ENCODE measurements at places on chromosomes 16 and 17.
A peak's percentile ranks its signal among the peaks of the same experiment; 100 is the strongest.

- DNase-seq: no peak
Observed at GRCh38 chr17:31067691-31068184, 27.0 kb upstream of the NF1 start.

DNA sequence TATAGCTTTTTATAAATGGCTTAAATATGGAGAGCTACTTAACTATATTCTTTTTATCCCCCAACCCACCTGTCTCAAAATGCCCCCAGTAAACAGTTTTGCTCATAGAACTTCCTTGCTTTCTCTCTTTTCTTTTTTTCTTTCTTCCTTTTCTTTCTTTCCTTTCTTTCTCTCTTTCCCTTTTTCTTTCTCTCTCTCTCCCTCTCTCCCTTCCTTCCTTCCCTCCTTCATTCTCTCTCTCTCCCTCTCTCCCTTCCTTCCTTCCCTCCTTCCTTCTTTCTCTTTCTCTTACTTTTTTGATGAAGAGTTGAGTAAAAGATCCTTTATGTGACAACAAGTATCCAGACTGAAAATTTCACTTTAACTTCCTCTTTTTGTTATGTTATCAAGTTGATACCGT lies 48.2 kb downstream of the KCNJ2 start:
- DNase-seq: no peak

GRCh38 chr17:77723909-77724875 lies 234.3 kb upstream of the TNRC6C start:
- no peak for DNase-seq

GRCh38 chr17:48261297-48261880 lies 153.8 kb downstream of the SNX11 start:
- DNase-seq: no peak

GRCh38 chr16:11180489-11180888 lies 75.5 kb downstream of the SOCS1 start:
- peak; percentile 15 for DNase-seq

DNA sequence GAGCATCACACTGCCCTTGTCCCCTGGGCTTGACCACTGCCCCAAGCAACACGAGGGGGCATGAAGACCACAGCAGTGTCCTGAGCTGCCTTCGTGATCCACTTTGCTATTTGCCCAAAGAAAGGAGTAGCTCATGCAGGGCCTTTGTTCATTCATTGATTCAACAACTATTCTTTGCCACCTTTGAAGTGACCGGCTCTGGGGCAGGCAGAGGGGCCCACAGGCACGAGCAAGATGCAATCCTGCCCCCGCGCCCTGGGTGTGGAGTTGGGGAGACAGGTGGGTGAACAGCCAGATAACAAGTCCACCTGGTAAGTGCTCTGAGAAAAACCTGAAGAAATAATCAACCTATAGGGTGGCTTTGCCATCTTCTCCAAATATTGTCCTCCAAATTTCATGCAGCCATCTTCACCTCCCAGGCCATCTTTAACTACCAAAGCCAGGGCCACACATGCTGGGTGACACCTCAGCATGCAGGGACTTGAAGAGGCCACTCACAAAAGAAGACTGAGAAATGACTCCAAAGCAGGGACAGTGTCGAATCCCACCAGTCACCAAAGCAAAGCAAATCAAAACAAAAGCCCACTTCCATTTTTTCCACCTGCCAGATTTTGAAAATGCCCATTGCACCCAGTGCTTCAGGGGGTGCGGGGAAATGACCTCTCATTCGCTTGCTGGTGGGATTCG lies 18.2 kb upstream of the RBFOX3 start:
- DNase-seq: no peak

GRCh38 chr17:61335105-61335844 lies 64.4 kb upstream of the TBX2 start:
- DNase-seq: no peak

DNA sequence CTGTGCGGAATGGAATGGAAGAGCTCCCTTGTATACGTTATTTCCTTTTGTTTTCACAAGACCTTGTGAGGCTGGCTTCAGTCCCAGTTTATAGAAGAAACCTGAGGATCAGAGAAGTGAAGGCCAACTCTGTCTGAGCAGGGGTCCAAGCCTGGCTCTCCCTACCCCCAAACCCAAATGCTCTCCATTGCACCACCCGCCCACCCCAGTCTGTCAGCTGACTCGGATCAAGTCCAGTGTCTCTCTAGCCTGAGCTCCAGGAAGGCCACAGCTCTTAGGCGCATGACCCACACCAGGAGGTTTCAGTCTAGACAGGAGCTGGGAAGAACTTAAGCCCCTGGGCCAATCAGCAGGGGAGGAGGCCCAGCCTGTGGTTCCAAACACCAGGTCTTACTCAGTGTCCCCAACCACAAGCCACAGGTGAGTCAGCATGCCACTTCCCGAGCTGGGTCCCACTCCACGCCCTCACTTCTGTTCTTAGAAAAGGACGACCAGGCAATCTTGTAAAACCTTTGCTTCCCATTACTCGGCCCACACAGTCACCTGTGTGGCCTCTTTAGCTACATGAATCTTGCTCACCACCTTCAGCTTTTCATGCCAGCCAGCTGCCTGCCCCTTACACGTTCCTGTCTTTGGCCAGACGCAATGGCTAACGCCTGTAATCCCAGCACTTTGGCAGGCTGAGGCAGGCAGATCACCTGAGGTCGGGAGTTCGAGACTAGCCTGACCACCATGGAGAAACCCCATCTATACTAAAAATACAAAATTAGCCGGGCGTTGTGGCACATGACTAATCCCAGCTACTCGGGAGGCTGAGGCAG lies 27.8 kb downstream of the TK2 start:
- peak; percentile 78 for DNase-seq

- DNase-seq: no peak
Observed at GRCh38 chr16:76183647-76184046, 93.6 kb upstream of the CNTNAP4 start.

DNA sequence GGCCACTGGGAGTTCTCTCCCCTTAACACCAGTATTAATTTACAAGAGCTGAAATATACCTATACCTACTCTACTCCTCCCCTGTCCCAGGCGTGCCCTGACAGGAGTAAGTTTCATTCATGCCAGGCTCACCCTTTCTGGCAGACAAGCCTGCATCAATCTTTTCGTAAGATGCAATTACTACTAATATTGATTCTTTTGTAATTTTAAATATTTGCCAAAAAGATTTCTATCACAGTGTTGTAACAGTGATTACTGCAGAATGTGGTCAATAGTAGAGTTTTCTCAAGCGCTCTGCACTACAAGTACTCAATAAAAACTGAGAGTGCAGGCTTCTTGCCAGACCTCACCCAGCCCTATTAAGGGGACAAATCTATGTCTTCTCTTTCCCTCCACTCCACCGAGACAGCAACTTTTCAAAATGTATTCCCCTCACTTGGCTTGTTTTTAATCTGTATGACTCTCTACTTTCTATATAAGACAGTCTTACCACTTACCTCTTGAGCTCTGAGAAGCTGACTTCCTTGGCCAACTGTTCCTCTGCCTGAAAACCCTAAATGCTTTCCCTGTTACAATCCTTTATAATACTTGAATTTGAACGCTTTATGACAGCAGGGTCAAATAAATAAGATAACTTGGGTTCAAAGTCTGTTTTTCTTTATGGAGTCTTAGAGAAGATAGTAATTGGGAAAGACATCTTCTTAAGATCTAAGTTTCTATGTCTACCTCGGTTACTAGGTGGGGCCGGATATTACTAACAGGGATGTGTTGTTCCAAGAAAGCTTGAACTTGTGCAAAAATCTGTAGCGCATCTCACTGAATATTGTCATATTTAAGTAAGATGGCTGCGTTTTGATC lies at the start of gene TMIGD1:
TMIGD1 (minus strand) TSS at position 555 of the 858 bp plus-strand sequence. CDS start 1,924 bp downstream, outside the sequence.
- no peak for DNase-seq

DNA sequence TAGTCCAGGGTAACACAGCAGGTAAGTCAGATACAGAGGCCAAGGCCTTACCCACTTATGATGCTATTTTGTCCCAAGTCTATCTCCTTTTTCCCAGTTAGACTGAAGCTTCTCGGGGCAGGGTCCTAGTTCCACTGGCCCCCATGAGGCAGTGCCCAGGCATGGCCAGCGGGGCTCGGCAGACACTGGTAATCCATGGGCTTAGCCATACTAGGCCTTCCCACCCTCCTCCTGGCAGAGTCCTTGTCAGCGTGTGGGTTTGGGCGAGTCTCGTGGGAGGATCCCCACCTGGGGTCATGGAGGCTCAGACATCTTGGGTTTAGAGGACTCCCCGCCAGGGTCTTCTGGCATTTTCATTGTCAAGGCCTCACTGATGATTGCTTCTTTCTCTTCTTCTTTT lies 84.7 kb upstream of the BRD7 start:
- DNase-seq: no peak

GRCh38 chr16:54429029-54429428 lies 142.4 kb upstream of the IRX3 start:
- DNase-seq: no peak

GRCh38 chr17:38429476-38430100 lies 1.3 kb downstream of the ARHGAP23 start:
- DNase-seq: no peak

GRCh38 chr16:8673611-8674412 lies 605 bp upstream of the ABAT start:
- DNase-seq: no peak

DNA sequence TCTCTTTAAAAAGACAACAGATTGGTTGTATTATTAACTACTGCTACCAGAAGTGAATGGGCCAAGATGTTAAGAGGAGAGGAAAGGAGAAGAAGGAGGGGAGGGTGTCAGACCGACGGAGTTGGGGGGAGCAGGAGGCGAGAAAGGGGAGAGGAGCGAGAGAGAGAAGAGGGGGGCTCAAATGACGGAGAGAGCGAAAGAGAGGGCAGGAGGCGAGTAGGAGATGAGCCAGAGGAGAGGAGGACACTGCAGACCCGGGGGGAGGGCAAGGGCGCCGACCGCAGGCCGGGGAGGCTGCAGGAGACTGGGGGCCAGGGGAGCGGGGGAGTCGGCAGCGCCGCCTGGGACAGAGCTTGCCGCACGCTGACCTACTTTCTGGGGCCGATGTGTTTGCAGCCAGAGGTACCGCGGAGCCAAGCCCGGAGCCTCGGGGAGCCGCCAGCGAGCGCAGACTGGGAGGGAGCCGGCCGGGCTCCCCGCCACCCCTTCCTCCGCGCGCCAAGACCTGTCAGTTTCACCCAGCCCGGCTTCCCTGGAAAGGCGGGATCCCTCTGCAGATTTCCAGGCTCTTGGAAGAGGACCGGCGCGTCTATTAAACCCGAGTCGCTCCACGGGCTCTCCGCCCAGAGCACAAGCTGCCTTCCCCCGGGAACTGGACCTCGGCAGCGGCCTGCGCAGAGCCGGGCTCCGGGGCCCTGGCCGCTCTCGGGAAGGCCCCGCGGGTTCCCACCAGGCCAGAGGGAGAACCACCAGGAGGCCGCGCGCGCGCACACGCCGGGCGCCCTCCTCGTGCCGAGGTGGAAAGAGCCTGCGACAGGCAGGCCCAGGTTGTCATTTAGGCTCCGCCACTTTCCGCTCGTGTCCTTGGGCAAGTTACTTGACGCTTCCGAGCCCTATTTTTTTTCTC lies 74.6 kb downstream of the CMC2 start:
- DNase-seq: no peak

GRCh38 chr16:72164691-72165090 lies 7.3 kb downstream of the PMFBP1 start:
- DNase-seq: no peak

Measured in CD4-positive, alpha-beta T cell treated with Interferon gamma for 1 hour (primary cell).